ENCODE measurements at places on chromosomes 3 and 15.

DNA sequence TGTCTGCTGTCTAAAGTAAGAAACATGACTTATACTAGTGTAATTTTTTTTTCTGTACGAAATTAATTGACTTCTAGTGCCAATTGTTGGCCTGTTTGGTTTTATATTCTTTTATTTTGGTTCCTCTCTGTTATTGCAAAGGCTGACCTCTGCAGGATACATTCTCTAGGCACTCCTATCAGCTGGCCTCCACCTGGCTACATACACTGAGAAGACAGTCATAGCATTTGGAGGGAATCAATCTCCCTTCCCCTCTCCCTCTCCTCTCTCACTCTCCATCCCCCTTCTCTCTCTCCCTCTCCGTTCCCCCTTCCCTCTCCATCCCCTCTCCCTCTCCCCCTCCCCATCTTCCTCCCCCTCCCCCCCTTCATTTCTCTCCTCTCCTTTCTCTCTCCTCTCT lies 116.7 kb downstream of the MCTP2 start:
- no peak for DNase-seq

- no peak for DNase-seq
These were observed 27.1 kb downstream of the PLA2G4F start for GRCh38 chr15:42129364-42129763.

DNA sequence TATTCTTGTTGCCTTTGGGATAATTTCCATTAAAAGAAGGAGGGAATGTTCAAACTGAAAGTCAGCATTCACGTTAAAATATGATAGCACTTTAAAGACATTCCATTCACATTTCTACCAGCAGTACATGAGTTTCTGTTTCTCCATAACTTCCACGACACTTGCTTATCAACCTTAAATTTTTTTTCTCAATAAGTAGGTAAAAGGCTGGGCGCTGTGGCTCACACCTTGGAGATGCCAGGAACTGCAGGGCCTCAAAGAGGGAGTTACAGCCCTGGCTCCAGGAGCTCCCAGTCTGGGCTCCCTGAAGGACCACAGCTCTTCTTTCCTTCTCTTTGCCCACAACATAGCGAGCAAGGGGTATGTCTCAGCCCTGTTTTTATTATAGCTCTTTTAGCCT lies 42.9 kb upstream of the PRR23C start:
- DNase-seq, result no peak

DNA sequence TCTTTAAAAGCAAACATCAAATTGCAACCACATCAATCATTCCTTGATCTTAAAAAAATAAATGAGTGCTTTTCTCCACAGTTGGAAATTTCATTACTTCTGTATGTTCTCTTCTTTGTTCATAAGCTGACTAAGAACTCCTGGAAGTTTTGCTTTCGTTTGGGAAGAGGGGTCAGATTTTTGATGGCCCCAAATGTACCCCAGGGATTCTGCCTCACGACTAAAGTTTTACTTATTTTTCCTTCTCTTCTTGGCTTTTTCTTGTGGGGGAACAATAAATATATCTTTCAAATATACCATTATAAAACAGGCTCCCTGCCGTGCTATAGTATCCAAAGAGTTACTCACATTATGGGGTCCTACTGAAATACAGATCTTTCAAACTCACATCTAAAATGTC lies 215.0 kb upstream of the CDIN1 start:
- DNase-seq, result no peak

DNA sequence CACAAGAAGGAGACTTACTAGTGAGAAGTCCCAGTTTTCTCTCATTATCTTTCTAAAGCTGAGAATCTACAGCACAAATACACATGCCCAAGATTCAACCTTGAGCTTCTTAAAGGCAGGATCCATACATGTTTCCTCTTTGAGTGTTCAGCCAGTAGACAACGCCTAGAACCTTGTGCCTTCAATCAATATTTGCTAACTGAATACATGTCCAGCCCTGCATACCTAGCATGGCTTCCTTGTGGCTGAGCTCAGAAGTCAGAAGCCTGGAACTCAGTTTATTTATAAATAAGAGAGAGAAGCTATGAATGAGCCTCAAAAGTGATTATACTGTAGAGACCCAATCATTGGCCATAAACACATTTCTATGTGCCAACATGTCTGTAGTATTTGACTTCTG lies 43.5 kb downstream of the ACP3 start:
- DNase-seq, result no peak

DNA sequence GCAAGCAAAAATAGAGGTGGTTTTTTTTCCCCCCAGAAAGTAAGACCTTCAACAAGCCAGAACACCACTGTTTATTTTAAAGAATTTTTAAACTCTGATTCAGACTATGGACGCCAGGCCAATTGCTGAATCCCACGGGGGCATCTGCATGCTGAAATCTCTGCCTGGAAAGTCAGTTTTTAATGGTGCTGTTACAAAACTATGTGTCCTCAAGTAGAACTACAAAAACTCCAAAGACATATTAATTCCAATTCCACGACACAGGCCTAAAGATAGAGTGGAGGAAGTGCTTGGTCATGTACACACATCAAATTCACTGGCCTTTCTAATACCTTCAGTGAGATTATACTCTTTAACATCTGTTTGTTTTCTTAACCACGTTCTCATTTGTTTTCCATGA lies 490.5 kb upstream of the NR2F2 start:
- no peak for DNase-seq

GRCh38 chr3:115062009-115062408 lies 85.1 kb downstream of the ZBTB20 start:
- peak; percentile 76 for DNase-seq

GRCh38 chr15:96296264-96296663 lies 34.2 kb upstream of the NR2F2 start:
- DNase-seq, result no peak

DNA sequence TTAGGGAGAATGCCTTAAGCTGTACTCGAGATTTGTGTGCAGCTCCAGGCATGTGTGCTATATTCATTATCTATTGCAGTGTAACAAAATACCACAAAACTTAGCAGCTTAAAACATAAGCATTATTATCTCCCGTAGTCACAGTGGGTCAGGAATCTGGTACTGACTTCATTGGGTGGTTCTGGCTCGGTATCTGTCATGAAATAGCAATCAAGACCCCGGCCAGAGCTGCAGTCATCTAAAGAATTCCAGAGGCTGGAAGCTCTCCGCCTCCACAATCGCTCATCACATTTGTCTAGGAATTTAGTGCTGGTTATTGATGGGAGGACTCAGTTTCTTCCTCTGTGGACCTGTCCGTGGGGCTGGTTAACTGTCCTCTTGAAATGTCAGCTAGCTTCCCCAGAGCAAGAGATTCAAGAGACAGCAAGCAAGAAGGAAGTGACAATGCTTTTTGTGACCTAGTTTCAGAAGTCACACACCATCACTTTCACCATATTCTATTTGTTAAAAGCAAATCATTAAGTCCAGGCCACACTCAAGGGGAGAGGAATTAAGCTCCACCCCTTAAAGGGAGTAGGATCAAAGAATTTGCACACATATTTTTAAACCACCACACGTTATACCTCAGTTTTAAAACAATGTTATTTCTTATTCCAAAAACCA lies 76.1 kb downstream of the TOP2B start:
- no peak for DNase-seq

GRCh38 chr3:133521946-133522345 lies 51.5 kb upstream of the CDV3 start:
- no peak for DNase-seq

- DNase-seq, result no peak
These were observed 230.6 kb upstream of the CTNNB1 start for GRCh38 chr3:40968666-40969065.

GRCh38 chr15:76840830-76841460 lies 64.2 kb downstream of the SCAPER start:
- DNase-seq, result no peak

- DNase-seq, result no peak
These were observed 86.5 kb downstream of the TNIK start for GRCh38 chr3:171373711-171374110.

GRCh38 chr15:60423537-60423936 lies 25.8 kb upstream of the ANXA2 start:
- DNase-seq, result no peak

Measured in dorsolateral prefrontal cortex (tissue), 122 donors.